IPS DF 6.9 (cell line): ENCODE measurements at places on chromosomes 3 and 15.

- DNase-seq = no peak
These were observed 1.6 kb upstream of the CALML4 start for GRCh38 chr15:68206711-68207151.

- no peak for DNase-seq
These were observed 13.5 kb upstream of the STXBP5L start for GRCh38 chr3:120894316-120895057.

DNA sequence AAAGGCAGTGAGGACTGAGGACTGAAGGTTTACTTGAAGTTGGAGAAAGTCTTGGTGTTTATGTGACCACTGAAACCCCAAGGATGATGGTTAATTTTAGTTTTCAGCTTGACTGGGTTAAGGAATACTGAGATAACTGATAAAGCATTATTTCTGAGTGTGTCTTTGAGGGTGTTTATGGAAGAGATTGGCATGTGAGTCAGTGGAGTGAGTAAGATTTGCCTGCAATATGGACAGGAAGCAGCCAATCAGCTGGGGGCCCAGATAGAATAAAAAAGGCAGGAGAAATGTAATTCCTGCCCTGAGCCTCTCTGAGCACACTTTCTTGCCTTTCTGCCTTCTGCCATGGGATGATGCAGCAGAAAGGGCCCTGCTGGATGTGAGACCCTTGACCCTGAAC, 92.4 kb downstream of the KBTBD8 start:
- DNase-seq = no peak

DNA sequence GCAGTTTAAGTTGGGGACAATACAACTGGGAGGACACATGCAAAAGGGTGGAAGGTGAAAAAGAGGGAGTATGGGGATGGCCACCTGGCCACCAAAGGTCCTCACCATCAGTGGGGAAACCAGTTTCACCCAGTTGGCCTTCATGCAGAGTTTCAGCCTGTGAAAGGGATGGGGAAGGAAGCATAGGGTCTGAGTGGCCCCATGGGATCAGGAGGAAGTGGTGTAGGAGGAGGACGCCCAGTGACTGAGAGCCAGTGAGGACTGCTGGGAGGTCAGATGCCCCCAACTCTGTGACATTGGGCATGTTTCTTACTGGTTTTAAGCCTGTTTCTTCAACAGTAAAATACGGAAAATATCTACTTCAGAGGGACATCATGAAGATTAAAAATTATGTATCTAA, 16.3 kb downstream of the BCL2A1 start:
- no peak for DNase-seq

GRCh38 chr3:13853978-13854296, 25.9 kb downstream of the WNT7A start:
- no peak for DNase-seq

DNA sequence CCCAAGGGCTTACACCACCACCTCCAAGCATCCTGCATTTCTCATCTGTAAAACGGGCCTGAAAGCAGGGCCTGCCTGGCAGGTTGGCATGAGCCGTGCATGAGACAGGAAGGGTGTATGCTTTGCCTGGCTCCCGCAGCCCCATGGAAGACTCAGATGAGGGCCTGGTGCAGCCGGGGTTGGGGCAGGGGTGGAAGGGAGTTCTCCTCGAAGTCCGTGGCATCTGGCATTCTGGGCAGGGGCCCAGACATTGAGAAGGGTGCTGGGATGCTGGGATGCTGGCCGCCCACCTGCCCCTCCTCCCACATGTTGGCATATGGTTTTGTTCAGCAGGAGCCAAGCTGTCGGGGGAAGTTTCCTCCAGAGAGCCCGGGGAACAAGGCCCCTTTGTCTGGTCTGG, 13.0 kb upstream of the FBLN2 start:
- no peak for DNase-seq

GRCh38 chr3:126127904-126128303, 44.0 kb upstream of the SLC41A3 start:
- DNase-seq = no peak

GRCh38 chr3:46505953-46506352, 8.2 kb downstream of the RTP3 start:
- no peak for DNase-seq

DNA sequence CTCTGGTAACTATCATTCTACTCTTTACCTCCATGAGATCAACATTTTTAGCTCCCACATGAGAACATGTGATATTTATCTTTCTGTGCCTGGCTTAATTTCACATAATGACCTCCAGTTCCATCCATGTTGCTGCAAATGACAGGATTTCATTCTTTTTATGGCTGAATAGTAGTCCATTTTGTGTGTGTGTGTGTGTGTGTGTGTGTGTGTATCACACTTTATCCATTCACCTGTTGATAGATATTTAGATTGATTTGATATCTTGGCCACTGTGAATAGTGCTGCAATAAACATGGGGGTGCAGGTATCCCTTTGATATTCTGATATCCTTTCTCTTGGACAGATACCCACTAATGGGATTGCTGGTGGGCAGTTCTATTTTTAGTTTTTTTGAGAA, 18.3 kb downstream of the DLG1 start:
- DNase-seq = no peak
